Activated T-helper 2 cell treated with anti-CD3 and anti-CD28 coated beads, Interferon-gamma antibody, Interleukin-2, Interleukin-4, amounts not matched to agents 10 μg/mL and 5 μg/mL and 100 μg/mL, durations not matched to agents 14 hours and 24 hours and 36 hours (primary cell): ENCODE measurements at places on chromosomes 2 and 18.

DNA sequence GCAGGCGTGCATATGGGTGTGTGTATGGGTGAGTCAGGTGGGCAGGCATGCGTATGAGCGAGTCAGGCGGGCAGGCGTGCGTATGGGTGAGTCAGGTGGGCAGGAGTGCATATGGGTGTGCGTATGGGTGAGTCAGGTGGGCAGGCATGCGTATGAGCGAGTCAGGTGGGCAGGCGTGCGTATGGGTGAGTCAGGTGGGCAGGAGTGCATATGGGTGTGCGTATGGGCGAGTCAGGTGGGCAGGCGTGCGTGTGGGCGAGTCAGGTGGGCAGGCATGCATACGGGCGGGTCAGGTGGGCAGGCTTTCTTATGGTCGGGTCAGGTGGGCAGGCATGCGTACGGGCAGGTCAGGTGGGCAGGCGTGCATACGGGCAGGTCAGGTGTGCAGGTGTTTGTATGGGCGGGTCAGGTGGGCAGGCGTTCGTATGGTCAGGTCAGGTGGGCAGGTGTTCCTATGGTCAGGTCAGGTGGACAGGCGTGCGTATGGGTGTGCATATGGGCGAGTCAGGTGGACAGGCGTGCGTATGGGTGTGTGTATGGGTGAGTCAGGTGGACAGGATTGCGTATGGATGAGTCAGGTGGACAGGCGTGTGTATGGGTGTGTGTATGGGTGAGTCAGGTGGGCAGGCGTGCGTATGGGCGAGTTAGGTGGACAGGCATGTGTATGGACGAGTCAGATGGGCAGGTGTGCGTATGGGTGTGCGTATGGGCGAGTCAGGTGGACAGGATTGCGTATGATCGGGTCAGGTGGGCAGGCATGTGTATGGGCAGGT, 28.7 kb upstream of the KLF11 start:
- DNase-seq: no peak

- DNase-seq: no peak
Measured at GRCh38 chr2:190320696-190321095, 1.1 kb upstream of the HIBCH start.

- DNase-seq: no peak
Measured at GRCh38 chr2:108541451-108541850, 7.2 kb downstream of the LIMS1 start.

- no peak for DNase-seq
Measured at GRCh38 chr18:50847192-50847591, 27.4 kb upstream of the MRO start.

DNA sequence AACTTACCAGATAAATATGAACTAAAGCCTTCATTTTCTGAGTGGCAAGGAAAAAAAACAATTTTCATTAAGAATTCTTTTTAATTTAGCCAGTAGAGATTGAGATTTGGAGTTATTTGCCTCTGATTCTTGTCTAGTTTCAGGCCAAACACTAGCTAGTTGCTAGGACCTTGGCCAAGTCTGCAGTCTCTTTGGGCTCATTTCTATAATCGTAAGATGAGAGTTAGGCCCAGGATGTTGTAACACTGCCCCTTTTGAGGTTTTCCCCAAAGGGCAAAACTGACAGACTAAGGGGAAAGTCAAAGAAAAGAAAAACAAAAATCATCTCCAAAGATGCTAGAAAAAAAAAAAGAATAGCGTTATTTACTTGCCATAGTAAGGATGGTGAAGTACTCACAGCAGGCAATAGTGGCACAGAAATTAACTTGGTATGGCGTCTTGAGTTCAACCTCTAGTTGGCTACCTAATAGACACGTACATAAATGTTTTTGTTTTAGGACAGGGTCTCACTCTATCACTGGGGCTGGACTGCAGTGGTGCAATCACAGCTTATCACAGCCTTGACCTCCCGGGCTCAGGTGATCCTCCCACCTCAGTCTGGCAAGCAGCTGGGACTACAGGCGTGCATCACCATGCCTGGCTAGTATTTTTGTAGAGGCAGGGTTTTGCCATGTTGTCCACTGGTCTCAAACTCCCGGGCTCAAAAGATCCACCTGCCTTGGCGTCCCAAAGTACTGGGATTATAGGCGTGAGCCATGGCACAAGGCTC, 23.0 kb upstream of the ADAM17 start:
- DNase-seq: no peak

- DNase-seq: no peak
Measured at GRCh38 chr2:61658841-61659780, 121.0 kb upstream of the XPO1 start.

GRCh38 chr2:241541564-241542277, 16.8 kb upstream of the BOK start:
- DNase-seq: no peak

DNA sequence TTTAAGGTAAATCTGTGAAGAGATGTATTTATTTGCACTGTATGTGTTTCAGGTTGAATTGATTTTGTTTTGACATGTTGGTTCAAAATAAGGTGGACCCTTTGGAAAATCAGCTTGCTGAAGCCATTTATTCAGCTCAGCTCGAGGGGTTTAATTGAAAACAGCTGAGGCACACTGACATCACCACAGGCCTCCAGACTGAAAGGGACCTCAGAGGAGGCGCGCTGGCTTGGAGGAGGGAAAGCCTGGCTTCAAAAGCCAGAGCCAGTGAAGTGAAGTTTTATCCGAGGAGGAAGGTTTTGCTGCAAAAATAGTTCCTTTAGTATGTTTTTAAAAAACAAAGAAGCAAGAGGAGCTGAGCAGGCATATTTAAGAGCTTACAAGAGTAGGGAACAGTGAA, 26.9 kb upstream of the DNMT3A start:
- DNase-seq: no peak

- DNase-seq: no peak
Measured at GRCh38 chr2:176206682-176207081, 18.2 kb downstream of the HOXD1 start.

GRCh38 chr2:213247566-213247965, 36.7 kb upstream of the SPAG16 start:
- no peak for DNase-seq

GRCh38 chr18:3623769-3624545, 174.0 kb downstream of the TGIF1 start:
- no peak for DNase-seq

- DNase-seq: no peak
Measured at GRCh38 chr2:45288532-45289417, 279.5 kb upstream of the SIX2 start.

- DNase-seq: no peak
Measured at GRCh38 chr18:79203017-79203605, 133.9 kb downstream of the ATP9B start.

- no peak for DNase-seq
Measured at GRCh38 chr18:33870059-33870458, 292.0 kb downstream of the ASXL3 start.

- no peak for DNase-seq
Measured at GRCh38 chr2:153479573-153479972, 1.0 kb upstream of the RPRM start.

- DNase-seq: no peak
Measured at GRCh38 chr2:170086751-170087412, 91.1 kb upstream of the MYO3B start.

GRCh38 chr18:63329431-63330145, 10.0 kb upstream of the BCL2 start:
- no peak for DNase-seq

DNA sequence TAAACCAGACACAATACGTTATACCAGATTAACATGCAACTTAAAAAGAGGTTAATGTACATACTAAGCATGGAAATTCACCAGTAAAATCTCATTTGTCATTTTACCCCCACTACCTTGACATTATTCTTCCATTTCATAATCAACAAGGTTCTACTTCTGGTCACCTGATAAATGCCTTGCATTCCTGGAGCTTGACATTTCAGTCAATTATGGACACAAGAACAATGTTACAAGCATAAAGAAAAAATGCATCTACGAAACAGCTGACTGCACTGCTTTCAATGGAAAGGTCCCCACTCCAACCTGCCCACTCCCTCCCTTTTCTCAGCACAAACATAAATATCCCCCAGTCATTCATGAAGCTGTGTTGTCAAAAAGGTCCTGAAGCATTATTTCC, 31.4 kb downstream of the ARL5A start:
- no peak for DNase-seq

DNA sequence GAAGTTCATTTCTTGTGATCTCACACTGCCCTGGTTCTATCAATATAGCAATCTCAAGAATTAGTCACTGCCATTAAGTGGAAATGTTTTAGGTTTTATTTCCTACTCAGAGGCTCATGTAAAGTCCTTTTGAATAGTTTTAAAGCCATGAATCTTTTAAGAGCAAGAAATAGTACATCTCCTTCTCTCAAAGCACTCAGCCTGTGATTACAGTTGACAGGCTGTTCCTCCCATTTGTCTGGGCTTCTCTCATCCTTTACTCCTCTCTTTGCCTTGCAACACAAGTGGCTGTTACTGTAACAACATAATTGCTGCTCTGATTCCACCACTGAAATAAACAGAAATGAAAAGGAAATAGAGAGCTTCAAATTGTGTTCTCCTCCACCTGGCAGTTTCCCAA, 18.4 kb downstream of the GRP start:
- no peak for DNase-seq

DNA sequence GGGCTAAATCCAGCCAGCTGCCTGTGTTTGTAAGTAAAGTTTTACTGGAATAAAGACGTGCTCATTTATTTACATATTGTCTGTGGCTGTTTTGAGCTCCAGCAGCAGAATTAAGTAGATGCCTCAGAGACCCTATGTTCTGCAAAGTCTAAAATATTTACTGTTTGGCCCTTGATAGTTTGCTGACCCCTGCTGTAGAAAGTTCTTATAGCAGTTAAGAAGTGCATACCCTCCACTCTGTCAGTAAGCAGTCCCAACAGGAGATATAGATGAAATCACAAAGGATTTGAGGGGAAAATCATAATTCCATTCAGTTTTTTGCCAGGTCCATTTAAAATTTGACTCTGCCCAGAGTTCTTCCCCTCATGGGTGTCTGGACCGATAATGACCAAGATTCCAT, 50.1 kb upstream of the ITM2C start:
- DNase-seq: no peak

DNA sequence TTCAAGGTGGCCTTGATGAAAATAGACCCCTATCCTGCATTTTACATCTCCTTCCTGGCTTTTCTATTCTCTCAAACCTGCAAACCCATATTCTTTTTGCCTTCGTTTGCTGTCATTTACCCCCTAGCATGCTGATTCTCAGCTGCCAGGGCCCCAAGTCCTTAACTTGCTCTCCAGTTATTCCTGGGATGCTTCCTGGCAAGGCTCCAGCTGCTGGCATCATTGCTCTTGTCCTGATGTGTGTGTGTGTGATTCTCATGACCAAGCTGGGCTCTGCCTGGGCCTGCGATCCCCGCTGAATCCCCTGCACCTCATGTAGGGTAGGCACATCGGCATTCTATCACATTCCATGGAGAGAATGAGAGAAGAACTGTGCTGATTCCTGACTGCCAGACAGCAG, 11.9 kb downstream of the NPAS2 start:
- no peak for DNase-seq

DNA sequence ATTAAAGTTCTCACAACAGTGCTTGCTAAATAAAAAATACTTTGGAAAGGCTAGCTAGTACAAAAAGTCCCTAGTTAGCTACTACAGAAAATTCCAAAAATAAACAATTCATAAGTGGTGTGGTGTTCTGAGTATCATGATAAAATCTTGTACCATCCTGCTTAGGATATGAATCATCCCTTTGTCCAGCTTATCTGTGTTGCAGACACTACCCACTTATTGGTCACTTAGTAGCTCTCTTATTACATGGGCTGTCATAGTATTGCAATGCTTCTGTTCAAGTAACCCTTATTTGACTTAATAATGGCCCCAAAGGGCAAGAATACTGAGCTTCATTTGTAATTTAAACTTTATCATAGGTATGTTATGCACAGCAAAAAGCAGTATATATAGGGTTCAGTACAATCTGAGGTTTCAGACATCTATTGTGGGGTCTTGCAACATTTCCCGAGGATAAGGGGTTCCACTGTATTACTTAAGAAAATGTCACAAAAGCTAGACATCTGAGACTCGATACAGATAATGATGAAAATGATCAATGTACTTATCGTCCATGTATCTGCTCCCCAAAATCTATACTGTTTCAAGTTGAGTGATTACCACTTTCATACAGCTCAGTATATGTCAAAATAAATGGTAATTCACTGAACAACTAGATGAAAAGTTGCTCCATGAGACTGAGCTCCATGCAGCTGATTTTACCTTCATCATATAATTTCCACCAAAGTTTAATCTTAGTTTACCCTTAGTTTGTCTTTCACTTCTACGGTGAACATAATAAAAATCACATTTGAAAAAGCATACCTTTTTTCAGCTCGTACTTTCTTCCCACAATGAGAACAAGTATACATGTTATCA, 93.8 kb downstream of the C2orf74 start:
- DNase-seq: no peak

- no peak for DNase-seq
Measured at GRCh38 chr2:132384491-132385151, 32.0 kb upstream of the GPR39 start.

- DNase-seq: no peak
Measured at GRCh38 chr2:191318037-191318728, 73.0 kb downstream of the MYO1B start.

DNA sequence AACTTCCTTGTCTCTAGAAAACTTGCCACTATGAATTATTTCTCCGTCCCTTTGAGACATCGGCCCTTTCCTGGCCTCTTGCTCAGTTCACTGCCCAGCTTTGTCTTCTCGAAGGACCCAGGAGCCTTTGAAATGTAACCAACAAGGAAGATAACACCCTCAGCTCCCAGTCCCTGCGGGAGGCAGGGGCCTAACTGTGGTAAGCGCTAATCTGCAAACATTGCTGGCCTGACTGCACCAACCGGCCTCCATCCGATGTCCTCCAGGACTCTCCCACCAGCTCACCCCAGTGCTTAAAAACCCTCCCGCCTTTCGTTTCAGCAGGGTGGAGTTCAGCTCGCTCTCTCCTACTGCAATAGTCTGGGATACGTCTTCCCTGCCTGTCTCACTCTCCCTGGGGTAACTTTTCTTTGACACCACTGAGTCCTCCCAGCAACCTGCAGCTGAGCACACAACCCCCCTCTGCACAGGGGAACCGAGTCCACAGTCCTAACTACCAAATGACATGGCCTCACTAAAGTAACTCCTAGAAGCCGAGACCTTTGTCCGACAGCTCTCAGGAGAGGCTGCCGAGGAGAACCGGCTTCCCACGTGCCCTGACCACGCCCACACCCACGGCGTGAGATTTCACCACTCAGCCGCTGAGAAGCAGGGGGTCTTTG, 76.1 kb downstream of the MBP start:
- no peak for DNase-seq

DNA sequence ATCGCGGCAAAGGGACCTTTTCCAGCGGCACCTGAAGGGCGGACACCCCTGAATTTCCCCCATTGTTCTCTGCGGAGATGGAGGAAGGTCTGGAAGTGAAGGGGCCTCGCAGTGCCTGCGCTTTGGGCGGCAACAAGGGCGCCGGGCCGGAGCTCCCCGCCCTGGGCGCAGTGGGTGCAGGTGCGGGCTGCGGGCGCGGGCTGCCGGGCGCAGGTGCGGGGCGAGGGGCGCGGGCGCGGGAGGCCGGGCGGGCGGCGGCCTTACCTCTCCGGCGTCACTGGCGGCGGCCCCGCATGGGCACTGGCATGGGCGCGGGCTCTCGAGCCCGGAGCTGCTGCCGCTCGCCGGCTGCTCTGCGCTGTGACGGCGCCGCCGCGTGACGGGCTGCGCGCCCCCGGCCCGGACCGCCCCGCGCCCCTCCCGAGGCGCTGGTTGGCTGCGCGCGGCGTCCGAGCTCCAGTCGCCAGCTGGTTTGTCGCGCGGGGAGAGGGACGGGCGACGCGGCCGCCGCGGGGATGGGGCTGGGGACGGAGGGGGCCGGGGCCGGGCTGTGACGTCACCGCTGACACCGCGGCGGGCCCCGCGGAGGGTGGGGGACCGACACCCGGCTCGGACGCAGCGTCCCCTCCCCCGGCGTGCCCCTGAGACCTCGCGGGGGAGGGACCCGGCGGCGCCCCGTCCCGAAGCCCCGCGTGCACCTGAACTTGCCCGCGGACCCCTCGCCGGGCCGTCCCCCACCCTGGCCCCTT, at the start of gene KIF1A:
KIF1A (minus strand) TSS at position 362 of the 749 bp plus-strand sequence. CDS start 22,467 bp downstream, outside the sequence.
- DNase-seq: no peak
